Neuronal stem cell (in vitro differentiated cells): ENCODE measurements at places on chromosomes 11 and 22.
A peak's percentile ranks its signal among the peaks of the same experiment; 100 is the strongest.

- no peak for DNase-seq
Observed at GRCh38 chr22:43706151-43706550, 106.0 kb downstream of the EFCAB6 start.

GRCh38 chr11:18527512-18527911, 770 bp upstream of the TSG101 start:
- no peak for DNase-seq

GRCh38 chr11:63767565-63768236, 874 bp downstream of the ZFTA start:
- peak; percentile 89 for DNase-seq

DNA sequence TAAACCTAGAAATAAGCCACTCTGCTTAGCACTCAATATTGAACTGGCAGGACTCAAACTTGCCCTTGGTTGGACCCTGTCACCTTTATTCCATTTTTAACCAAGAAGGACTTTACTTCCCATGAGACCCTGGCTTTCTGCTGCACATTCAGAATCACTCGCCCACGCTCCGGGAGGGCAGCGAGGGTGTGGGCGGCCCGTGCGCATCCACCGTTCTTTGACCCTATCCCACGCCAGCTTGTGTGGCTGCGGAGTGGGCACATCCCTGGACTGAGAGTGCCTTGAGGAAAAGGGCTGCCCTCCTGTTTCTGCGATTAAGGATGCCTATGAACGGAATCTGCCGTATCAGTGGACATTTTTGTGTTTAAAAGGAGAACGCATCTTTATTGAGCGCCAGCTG, 39.6 kb downstream of the TRIM44 start:
- DNase-seq: no peak

GRCh38 chr11:12731841-12732336, 57.7 kb downstream of the TEAD1 start:
- DNase-seq: no peak

DNA sequence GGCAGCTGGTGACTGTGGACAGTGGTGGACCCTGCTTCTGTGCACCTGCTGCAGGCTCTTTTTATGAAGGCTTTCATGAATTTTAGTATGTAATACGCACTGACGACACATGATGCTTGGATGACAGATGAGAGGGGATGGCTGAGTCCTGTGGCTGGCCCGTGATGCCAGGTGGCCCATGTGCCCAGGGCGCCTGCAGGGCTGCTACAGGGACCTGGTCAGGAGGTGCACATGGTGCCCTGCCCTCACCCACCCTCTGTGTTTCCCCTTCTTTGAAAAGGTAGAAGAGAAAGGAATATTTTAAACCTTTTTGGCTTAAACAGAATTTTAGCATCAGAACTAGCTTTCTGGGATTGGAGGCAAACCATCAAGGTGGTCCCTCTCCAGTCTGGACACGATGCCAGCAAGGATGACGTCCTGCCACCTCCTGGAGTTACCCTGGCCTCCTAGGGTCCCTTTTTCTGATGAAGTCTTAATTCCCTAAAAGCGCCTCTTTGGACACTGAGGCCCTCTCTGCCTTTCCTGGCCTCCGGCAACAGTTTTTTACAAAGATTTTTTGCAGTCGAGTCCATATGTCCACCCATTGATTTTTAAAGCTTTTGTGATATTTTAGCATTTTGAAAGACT, 5.4 kb upstream of the RANBP1 start:
- no peak for DNase-seq

DNA sequence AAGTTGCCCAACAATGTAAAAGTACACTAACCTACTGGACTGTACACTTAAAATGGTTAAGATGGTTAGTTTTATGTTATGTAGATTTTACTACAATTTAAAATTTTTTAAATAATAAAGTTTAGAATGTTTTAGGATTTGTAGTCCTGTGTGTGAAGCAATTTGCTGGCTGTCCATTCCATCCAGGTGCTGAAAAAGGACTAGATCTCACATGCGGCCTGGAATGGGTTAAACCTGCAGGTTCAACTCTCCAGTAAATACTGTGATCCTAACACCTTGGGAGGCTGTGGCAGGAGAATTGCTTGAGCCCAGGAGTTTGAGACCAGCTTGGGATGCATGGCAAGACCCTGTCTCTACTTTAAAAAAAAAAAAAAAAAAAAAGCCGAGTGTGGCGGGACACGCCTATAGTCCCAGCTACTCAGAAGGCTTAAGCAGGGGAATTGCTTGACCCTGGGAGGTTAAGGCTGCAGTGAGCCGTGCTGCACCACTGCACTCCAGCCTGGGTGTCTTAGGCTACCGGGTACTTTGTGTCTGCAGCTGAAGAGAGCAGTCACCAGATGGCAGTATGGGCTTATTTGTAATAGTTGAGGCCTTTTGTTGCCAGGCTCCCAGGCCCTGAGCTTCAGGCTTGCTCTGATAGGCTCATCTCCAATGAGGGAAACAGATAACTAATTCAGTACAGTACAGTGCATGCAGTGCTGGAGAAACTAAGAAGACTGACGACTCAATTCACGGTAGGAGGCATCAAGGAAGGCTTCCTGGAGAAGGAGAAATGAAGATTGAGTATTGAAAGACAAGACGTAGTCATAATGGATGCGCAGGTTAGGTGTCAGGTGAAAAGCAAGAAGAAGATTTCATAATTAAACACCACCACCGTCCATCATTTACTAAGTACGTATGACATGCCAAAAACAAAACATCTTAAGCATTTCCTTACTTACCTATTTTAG, 64.7 kb upstream of the ASPHD2 start:
- DNase-seq: peak; percentile 81

DNA sequence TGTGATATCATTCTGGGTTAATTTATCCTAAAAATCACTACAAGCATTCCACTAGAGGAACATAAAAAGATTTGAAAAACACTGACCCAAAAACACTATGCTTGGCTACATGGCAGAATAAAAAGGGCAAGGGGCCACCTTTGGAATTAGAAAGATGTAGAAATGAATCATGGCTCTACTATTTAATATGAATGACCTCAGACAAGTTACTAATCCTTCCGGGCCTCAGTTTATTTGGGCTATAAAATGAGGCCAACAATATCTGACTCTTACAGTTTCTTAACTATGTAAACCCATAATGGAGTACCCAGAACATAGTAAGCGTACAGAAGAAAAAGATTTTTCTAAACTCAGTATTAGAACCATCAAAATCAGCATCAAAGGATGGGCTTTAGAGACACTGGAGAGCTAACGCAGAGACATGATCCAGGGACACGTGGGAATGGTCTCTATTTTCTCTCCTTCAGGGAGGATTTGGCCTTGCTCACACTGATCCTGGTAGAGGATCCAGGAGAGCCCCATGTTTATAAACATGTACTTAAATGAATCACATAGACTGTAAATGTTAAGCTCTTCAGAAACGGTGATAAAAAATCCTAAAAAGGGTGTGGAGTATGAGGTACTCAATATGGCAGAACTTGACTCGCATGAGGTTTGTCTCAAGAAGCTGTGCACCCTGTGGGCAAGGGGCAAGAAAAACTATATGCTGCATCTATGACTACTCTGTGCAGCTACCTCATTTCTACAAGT, 288.4 kb upstream of the PITPNB start:
- no peak for DNase-seq

DNA sequence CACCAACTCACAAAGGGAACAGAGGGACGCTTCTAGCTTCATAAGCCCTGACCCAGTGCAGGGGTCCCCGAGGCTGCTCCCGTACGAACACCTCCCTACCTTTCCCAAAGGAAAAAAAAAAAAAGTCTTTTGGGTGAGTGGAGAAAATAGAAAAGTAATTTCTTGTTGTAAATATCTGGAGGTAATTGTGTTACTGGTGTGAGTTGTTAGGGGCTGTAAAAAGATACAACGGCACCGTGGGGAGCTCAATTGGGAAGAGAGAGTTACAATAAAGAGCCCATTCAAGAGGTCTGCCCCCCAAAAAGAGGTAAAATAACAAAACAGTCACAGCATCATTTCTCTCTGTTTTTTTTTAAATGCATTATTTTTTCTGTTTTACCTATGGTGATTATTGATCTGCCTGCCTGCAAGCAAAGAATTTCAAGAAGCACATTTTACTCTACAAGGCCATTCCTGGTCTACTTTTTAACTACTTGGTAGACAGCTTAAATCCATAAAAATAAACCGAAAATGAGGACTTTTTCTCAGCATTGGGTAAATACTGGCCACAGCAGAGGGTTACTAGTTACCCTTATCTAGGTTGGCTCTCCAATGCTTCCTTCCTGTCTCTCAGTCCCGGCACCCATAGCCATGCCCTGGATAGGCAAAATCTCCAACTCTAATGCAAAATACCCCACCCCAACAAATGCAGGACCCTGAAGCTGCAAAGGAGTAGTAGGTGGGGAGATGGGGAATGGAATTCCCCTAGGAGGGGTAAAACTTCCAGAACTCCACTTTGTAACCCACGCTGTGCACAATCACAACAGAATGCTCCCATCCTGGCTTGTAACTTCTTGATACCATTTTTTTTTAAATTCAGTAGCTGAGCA, 3.1 kb downstream of the PAX6 start:
- no peak for DNase-seq

- DNase-seq: no peak
Observed at GRCh38 chr11:67674442-67674871, at the start of gene ALDH3B2. ALDH3B2 (minus strand) TSS chr11:67674623; CDS start chr11:67666935, 7,688 bp downstream.

DNA sequence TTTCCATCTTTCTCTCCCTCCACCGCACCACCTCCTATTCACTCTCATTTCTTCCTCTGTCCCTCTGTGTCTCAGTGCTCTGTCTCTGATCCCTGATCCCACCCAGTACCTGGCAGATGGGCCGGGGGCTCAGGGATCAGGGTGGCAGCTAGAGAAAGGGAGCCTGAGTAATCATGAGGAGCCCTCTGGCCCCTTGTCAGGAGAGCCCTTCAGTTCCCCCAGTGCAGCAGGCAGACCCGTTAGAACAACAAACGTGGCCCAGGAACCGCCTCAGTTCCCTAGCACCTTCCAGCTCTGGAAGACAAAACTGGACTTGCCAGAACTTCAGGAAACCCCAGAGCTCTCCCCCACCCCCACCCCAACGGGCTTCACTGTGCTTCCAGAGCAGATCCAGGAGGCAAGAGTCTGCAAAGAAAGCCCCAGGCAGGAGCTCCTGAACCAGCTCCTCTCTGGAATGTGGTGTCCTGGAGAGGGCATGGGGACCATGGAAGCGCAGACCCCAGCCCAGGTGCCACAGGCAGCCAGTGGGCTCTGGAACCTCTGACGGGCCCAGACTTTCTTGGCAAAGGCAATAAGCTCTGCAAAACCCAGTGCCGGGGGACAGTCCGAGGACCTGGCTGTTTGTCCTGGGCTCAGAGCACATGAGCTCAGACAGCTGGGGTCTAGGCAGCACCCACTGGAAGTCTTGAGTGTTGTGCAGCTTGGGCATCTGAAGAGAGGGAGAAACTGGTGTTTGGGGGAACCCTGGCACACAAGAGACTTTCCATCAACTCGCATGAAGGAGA, 43.2 kb downstream of the LMO1 start:
- DNase-seq: no peak

GRCh38 chr11:57081356-57081755, 92.6 kb downstream of the OR5AK2 start:
- DNase-seq: no peak

- peak; percentile 75 for DNase-seq
Observed at GRCh38 chr22:29154364-29155048, 51.2 kb upstream of the EMID1 start.

GRCh38 chr11:326842-327580, 6.4 kb upstream of the IFITM3 start:
- DNase-seq: no peak

DNA sequence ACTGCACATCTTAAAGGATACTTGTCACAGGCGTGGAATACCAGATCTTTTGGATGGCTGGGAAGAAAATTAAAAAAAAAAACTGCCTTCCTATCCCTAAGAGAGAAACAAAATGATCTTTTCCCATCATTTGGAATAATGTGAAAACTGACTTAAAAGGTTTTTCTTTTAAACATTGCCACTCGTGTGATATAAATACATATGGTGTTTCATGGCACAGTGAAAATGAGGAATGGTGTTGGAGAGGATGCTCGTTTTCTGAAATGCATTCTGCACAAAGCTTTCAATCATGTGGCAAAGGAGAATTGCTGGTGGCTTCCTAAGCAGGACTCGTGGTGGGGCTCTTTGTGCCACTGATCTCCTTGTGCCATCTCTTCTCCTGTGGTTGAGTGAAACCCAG, 74.9 kb upstream of the LRRC4C start:
- no peak for DNase-seq

- DNase-seq: no peak
Observed at GRCh38 chr11:71283971-71284441, 31.6 kb upstream of the SHANK2 start.
